Stimulated activated CD4-positive, alpha-beta T cell treated with anti-CD3 and anti-CD28 coated beads, TNF-alpha, amount 100 ng/mL, for 24 hours (primary cell): ENCODE measurements at places on chromosomes 3 and 15.

DNA sequence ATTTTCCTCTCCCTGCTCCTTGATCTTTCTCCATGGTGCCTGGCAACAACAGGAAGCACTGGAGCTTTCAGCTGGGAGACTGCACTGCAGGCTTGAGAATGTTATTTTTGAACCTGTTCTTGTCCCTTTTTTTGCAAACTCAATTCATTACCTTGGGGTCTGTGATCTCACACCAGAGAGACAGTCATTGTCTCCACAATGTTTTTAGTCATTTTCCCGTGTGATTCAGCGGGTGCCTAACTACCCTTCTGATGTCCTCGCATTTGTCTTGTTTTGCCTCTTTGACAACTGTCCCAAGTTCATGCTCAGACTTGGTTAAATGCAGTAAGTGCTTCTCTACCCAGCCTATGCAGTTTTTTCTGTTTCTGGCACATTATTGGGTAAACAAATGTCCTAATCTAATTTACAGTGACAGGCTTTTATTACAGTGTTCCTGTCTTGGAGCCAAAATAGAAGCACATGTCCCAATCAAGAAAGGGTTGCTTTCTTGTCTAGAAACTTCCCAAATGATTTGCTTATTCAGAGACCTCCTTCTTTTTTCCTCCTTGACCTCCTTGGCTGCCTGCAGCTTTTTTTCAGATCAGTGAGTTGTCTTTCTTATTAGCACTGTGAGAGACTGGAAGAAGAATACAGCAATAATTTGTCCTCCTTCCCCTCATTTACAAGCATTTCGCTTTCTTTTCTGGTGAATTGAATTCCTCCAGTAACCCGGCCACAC, 162.4 kb downstream of the NSUN3 start:
- no peak for DNase-seq

DNA sequence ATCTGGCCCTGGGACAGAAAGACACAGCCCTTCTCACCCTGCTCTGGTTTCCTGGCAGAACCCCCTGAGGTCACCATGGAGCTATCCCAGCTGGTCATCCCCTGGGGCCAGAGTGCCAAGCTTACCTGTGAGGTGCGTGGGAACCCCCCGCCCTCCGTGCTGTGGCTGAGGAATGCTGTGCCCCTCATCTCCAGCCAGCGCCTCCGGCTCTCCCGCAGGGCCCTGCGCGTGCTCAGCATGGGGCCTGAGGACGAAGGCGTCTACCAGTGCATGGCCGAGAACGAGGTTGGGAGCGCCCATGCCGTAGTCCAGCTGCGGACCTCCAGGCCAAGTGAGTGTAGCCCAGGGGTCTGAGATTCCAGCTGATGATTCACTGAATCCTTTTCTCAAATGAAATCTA, 61.7 kb downstream of the BOC start:
- DNase-seq, result no peak

GRCh38 chr3:178586076-178586475, 49.8 kb downstream of the KCNMB2 start:
- DNase-seq, result no peak

GRCh38 chr3:140296796-140297352, 361.9 kb downstream of the CLSTN2 start:
- DNase-seq, result no peak

DNA sequence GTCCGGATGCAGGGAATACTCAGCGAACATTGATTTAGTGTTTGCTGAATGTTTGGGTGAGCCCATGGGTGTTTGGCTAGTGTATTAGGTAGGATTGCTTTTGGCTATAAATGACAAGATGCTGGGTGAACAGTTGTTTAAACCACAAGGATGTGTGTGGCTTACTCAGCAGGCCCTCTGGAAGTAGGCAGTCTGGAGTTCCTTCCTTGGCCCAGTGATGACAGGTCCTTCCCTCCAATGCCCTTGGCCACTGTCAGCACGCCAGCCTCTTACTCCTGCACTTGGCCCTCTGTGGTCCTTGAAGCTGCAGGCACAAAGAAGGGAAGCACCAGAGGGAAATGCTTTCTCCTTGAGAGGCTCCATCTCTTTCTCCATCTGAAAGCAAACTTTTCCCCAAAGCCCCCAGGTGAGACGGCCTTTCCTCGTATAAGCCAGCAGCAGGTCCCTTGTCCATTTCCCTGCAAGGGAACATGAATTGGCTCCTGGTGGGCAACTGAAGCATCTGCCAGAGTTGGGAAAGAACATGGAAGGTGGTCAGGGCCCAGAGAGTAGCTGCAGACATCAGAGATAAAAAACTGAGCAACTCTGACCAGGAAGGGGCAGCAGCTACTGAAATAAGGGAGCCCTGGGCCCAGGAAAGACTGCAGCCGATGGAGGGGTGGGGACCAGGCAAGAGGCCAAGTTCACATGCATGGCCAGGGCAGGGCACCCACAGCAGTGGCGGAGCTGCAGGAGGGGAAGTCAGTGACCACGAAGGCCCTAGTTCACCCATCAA, 105.0 kb downstream of the TPRA1 start:
- DNase-seq, result no peak
